ENCODE measurements at places on chromosomes 1 and 21. TPM values are rescaled to one million over a fixed set of nuclear protein-coding genes. Genes with fewer than 3 reads are reported as not detected.

- H3K4me3 ChIP-seq = no peak overlapping the region
- H3K27ac ChIP-seq = no peak overlapping the region
- H3K4me1 ChIP-seq = peaks cover 14% of the 10 kb centered on the region
Measured at GRCh38 chr1:236063919-236064673, 794 bp downstream of the NID1 start.

GPATCH4 gene
- total RNA-seq = 51.4 TPM

KRTAP10-2 gene
- total RNA-seq = not detected

- peaks cover 77% of the 10 kb centered on the region for H3K27me3 ChIP-seq
- H3K4me3 ChIP-seq = no peak overlapping the region
- no peaks in the 10 kb centered on the region for H3K4me1 ChIP-seq
- no peaks in the 10 kb centered on the region for H3K36me3 ChIP-seq
- no peak overlapping the region for H3K27ac ChIP-seq
Measured at GRCh38 chr21:31997191-31997590, 124.4 kb downstream of the HUNK start.

Data from K562 (cell line).